T-cell (primary cell): ENCODE measurements at places on chromosomes 13 and 19.

GRCh38 chr19:48631225-48631624 is 6.0 kb downstream of the DBP start:
- DNase-seq = no peak

GRCh38 chr13:108597943-108598342 is 31.5 kb upstream of the MYO16 start:
- no peak for DNase-seq

- DNase-seq = no peak
These were observed 2.3 kb downstream of the GRK1 start for GRCh38 chr13:113669231-113669754.

DNA sequence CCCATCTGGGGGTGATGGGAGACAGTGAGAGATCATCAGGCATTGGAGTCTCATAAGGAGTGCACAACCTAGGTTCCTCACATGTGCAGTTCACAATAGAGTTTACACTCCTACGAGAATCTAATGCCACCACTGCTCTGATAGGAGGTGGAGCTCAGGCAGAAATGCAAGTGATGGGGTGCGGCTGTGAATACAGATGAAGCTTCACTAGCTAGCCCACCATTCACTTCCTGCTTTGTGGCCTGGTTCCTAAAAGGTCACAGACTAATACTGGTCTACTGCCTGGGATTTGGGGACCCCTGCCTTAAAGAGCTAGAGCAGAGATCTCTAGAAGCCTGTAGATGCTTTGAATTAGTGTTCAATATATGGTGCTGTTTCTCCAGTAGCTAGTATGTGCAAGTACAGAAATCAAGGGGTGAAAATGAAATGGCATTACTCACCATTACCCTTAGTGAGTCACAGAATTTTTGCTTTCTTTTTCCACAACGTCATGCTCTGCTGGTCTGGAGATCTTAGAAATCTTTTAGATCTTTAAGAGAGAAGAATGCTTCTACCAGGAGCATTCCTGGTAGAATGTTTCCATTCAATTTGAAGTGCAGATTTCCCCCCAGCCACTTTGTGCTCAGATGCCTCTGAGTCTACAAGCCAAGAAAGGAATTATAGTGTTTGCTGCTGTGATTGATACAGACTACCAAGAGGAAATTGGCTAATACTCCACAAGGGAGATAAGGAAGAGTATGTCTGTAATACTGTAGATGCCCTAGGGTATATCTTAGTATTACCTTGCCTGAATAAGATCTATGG is 2301.2 kb downstream of the PCDH9 start:
- DNase-seq = no peak

- DNase-seq = no peak
These were observed 304.5 kb downstream of the KCNRG start for GRCh38 chr13:50319635-50320255.

DNA sequence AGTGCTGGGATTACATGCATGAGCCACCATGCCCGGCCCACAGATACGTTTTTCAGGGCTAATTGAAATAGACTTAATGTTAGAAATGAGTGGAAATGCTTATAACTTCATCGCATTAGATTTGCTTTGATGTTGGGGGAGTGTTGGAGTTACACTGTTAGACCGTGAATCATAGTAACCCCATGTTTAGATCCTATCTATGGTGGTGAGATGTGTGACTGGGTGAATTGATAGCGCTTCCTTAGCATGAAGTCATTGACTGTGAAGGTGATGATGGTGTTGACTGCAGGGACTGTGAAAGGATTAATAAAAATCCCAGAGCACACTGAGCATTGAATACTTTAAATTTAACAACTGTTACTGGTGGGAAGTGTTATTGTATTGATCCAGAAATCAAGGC is 1.7 kb downstream of the ZNF264 start:
- DNase-seq = no peak

DNA sequence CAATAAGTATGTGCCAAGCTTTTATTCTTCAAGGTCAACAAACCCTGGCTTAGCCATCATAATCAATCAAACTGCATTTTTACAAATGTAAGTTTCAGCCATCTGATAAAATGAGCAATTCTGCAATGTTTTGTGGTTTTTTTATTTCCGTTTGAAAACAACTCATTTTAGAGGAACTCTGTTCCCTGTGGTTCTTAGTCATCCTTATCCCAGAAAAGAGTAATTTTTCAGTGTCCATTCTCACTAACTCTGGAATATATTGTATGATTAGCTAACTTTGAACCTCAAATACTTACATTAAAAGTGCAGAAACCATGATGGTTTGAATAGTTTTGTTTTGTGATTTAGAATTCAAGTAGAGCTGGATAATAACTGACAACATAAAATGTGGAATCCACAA is 87.6 kb downstream of the IRS2 start:
- no peak for DNase-seq

- DNase-seq = no peak
These were observed 539.2 kb upstream of the PCDH9 start for GRCh38 chr13:67769063-67769986.
